Left kidney (tissue), 8 donors: ENCODE measurements at places on chromosomes 16 and 17.

GRCh38 chr17:79365836-79366770, 244.7 kb downstream of the RBFOX3 start:
- peak; percentile 6 for DNase-seq

DNA sequence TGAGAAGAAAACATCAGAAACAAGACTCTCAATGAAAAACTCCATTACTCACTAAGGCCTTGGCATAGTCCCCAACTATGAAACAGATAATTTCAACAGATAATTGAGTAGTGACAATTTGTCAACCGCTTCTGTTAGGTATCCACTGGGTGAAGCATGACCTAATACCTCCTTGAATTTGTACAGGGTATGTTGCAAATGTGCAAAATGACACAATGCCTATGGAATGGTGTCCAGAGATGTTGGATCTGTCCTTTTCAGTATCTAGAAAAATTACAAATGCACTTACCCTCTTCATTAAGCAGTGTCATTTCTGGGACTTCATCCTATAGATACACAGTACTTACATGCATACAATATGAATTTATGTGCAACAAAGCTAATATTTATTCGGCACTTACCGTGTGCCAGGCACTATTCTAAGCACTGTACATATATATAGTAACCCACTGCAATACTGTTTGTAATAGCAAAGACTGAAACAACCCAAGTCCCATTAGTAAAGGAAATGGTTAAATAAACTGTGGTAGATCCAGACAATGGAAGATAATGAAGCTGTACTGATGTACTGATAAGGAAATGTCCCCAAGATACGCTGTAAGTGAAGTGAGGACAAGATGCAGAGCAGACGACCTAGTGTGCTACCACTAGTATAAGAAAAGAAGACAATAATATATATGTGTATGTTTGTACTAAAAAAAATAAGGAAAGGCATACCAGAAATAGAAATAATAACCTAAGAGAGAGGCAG, 21.4 kb upstream of the SLC6A4 start:
- DNase-seq = no peak

DNA sequence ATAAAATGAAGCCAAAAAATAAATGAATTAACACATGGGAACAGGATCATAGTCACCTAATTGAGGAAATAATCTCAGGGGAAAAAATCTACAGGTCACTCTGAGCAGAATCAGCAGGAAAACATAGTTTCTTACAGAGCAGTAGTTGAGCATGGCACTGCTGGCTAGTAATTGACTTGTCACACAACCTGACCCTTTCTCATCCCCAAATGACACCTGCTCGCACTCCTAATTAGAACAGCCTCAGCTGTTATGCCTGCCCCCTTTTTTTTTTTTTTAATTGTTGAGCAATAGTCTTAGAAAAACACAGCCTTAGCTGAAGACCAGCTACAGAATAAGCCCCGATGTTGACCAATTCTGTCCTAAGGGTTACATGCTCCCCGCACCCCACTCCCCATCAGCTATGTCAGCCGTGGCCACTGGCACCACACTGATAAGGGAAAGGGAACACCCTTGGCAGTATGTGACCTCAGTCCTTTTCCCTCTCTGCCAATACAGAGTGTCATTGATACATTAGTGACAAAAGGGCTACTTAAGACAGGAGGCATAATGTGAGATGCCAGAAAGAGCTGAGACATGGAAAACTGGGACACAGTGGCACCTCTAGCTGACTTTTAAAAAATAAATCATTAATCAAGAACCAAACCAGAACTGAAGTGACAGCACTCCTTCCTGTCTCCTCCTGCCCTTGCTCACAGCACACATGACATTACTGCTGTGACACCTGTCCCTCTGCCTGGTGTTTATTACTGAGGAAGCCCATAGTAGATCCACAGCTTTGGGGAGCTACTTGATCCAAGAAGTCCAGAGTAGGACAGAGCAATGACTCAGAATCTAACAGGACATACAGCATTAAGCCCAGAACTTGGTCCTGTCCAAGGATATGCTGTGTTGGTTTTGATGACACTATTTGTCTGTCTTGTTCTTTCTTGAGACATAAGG, 41.7 kb downstream of the WDR59 start:
- no peak for DNase-seq

DNA sequence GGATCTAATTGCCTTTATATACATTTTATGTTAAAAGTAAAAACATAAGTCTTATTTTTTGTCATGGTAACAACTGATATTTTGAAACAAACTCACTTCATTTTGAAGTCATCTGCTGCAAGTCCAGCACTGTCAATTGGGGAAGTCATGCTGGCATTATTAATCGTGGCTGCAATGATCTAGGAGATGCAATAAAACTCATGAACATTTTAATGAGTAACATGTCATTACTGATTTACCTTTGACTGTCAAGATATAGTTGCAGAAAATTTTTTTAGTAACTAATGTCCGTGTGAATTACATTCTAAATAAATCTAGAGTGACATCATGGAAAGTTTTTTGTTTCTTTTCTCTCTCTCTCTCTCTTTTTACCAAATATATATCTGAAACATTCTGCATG, 17.3 kb upstream of the KRT24 start:
- DNase-seq = no peak

- DNase-seq = no peak
Measured at GRCh38 chr16:67463691-67464090, 17.3 kb downstream of the ATP6V0D1 start.

- DNase-seq = no peak
Measured at GRCh38 chr16:58197314-58198012, 443 bp downstream of the CSNK2A2 start.

DNA sequence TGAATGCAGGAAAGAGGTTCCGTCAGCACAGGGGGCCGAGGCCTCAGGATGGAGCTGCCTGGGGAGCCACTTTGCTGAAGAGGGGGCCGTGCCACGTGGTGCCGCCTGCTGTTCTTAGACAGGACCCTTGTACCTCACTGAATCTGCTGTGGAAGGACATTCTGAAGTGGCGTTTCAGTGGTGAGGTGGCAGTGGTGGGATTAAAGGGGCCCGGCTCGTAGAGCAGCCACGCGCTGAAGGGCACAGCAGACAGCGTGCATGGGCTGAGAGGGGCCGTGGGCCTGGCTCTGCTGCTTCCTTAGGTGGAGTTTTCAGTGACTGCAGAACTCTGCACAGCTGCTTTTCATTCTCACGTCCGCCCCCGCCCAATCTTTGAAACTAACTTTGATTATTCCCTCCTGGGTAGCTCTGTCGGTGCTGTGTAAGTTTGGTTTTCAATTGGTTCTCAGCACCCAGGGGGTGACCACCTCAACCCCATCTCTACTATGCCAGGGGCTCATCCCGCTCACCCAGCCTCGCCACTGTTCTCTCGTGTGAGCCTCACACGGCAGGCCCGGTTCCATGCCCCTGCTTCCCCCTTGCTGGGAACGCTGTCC, 70.3 kb downstream of the SEC14L1 start:
- DNase-seq = no peak

DNA sequence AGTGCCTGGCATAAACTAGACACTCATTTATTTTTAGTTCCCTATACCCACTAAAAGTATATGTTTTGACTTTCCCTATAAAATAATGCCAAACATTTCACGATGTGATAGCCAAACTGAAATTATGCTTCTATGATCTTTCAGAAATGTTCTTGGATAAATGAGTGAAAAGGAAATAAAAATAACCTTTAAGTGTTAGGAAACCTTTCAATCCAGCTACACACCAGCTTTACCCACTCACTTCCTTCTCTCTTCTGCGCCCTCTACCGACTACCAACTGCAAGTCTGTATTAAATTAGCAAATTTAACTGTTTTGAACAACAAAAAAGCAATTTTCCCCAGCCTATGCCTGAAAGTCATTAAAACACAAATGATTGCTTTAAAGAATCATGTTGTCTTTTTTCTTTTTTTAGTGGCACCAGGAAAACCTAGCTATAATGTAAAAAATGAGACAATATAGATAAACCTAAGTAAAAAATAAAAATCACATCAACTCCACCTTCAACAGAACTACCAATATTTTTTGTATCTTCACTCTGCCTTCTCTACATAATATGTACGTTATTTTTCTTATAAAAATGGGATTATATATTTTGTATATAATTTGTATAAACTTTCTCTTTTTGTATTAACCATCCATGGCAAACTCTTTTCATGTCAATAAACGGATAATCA, 13.2 kb upstream of the TMEM100 start:
- no peak for DNase-seq

- DNase-seq = no peak
Measured at GRCh38 chr16:81798311-81799137, 19.4 kb downstream of the PLCG2 start.

DNA sequence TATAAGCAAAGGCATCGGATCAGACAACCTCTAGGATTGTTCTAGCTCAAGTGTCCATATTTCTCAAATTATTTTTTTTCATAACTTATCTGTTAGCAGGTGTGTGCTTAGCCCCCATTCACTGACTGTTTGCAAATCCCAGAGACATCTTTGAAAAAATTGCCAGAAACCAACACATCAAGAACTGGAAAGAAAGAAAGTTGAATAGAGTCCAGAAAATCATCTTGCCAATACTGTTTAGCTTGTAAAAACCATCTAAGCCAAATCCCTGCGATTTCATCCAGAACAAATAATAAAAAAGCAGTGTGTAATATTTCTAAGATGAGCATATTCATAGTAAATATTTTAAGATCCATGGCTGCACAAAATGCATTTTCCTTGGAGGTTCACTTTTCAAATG, 64.5 kb downstream of the WSCD1 start:
- no peak for DNase-seq

DNA sequence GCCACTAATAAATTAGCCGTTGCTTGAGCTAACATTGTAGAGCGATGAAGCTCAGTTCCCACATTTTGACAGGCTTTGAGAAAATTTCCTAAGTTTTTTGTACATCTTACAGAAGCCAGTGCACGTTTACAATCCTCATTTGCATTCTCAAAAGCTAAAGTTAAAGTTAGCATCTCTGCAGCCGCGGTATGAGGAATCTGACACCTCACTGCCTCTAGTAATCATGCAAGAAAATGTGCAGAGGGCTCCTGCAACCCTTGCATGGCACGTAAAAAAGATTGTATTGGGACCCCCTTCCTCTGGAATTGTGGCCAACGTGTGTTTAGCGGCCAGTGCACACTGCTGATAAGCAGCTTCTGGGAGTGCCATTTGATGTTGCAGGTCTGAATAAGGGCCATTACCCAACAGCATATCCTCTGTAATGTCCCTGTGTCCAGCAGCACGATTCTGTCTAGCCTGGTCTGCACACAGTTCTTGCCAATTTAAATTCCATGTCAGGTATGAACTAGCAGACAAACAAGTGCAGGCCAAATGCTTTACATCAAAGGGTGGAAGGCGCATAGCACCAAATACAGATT, 12.4 kb upstream of the ZNF689 start:
- no peak for DNase-seq
